Fibroblast of skin of left biceps (primary cell): ENCODE measurements at places on chromosomes 12 and 14.

- no peak for DNase-seq
Observed at GRCh38 chr12:111314953-111315539, 53.8 kb downstream of the PHETA1 start.

DNA sequence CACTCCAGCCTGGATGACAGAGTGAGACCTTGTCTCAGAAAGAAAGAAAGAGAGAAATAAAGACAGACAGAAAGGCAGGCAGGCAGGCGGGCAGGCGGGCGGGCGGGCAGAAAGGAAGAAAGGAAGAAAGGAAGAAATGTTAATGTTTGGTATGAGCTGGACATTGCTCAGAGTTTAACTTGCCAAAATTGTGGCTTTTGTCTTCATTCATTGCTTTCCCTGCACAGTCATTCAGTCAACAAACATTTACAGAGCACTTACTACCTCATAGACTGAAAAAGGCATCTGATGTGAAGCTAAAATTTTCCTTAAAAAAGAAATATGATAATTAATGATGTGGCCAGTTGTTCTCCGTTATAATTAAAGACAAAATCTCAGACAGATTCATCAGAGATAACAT lies 247.1 kb downstream of the SPTSSA start:
- no peak for DNase-seq

GRCh38 chr14:29721586-29721985 lies 206.1 kb downstream of the PRKD1 start:
- DNase-seq = no peak

DNA sequence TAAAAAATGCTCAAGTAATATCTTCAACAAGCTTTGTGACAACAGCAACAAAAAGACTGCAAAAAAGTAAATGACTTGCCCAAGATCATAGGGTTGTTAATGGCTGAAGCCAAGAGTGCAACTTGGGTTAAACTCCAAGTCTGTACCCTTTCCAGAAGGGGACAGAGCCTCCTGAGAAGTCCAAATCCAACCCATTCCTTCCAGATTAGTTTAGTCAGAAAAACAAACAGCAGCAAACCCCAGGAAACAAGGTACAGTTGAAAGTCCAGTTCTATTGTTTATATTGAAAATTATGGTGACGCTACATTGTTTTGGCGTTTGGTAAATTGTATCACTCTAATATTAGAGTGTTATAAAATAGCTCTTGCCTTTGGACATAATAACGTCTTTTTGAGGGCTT lies 239.9 kb downstream of the SPTSSA start:
- no peak for DNase-seq
